ENCODE measurements at places on chromosomes 12 and 14. TPM values are rescaled to one million over a fixed set of nuclear protein-coding genes. Genes with fewer than 3 reads are reported as not detected.

TC2N gene
- 12.0 TPM for total RNA-seq

ANO2 gene
- 94.8 TPM for total RNA-seq

TAS2R31 gene
- total RNA-seq = 30.5 TPM

HEBP1 gene
- 20.7 TPM for total RNA-seq

TSPAN9 gene
- 196 TPM for total RNA-seq

BIN2 gene
- 4.2 TPM for total RNA-seq

DTX1 gene
- total RNA-seq = 19.1 TPM

OR11G2 gene
- not detected for total RNA-seq

KRT2 gene
- total RNA-seq = not detected

BCL2L14 gene
- not detected for total RNA-seq

MAP3K12 gene
- 34.0 TPM for total RNA-seq

AMIGO2 gene
- 9.5 TPM for total RNA-seq

ARHGEF40 gene
- 80.2 TPM for total RNA-seq

HNRNPC gene
- total RNA-seq = 598 TPM

SLCO1C1 gene
- total RNA-seq = 8.8 TPM

GPRC5A gene
- 6.4 TPM for total RNA-seq

PTGDR gene
- total RNA-seq = 1.6 TPM

ABCC9 gene
- 44.8 TPM for total RNA-seq

RAB5B gene
- 84.3 TPM for total RNA-seq

CDH24 gene
- 17.0 TPM for total RNA-seq

ZFYVE26 gene
- 32.4 TPM for total RNA-seq

GDF3 gene
- total RNA-seq = not detected

ZFHX2 gene
- total RNA-seq = 1.6 TPM
